ENCODE measurements at places on chromosomes 1 and 21.

DNA sequence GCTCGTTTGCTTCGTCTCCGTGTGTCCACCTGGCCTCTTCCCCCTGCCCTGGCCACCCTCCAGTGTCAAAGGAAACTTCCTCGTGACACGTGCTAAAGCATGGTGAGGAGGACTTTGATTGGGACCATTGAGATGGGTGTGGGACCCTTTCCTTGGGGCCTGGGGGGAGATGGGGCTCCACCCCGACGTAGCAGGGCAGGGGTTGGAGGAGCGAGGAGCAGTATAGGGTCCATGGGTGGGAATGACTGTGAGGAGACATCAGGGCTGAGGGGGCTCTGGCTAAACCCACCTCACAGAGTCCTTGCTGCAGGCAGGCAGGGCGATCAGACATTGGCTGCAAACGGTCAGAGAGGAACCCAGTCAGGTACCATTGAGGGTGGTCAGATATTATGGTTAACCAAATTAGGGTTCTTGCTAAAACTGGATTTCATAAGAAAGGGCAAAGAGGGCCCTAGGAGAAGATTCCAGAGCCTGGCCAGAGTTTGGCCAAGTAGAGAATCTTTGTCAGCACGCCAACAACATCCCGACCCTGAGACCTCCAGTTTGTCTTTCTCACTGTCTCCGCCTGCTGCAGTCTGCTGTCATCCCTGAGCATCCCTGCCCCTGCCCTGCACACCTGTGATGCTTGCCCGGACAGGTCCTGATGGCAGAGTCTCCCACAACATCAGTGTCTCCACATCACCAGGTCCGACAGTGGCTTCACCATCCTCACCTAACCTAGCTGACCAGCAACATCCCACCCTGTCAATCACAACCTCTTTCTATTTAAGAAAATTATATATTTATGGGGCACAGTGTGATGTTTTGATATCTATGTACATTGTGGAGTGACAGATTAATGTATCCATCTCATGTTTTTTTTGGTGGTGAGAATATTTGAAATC, 8.0 kb downstream of the RNF187 start:
- no peak for DNase-seq

- DNase-seq: peak; percentile 44
Measured at GRCh38 chr1:66240491-66241484, 293.2 kb upstream of the SGIP1 start.

- DNase-seq: no peak
Measured at GRCh38 chr21:25424048-25424447, 183.2 kb downstream of the MRPL39 start.

GRCh38 chr1:2629627-2630497, 3.0 kb downstream of the MMEL1 start:
- DNase-seq: no peak

DNA sequence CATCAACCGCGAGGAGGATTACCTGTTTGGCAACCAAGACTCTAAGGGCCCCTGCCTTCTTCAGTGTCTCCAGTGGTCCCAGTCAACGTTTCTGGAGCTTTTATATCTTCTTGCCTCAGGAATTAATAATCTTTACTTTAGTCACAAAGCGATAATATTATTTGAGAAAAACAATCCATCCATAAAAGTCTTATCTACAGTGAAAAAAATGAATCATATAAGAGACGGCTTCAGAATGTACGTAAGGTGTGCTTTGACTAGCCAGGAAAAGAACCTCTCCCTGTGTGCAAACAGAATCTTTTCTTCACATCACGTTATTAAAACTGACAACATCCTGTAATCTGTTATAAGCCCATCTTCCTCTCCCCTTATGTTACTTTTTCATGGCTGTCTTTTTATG, at the start of gene REG4:
TSS of gene REG4 (minus strand) at position 74 of the 400 bp plus-strand sequence. CDS start 2,691 bp downstream, outside the sequence.
- DNase-seq: no peak

All from G401 (cell line).